ENCODE measurements at places on chromosomes 5 and 9.

DNA sequence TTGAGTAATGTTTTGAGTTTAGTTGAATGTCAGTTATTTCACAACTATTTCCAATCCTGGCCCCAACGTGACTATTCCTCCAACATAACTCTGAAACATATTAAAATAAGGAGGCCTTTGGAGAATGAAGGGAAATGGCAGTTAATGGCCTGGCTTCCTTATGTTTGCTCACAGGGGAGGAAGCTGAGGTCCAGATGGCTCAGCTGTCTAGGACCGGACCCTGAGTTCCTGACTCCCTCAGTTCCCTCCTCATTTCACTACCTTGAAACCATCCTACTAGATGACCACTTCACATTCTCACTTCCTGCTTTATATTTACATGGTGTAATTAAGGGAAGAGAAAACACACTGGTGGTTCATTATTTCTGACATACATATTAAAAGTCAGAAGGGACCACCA lies 6.6 kb downstream of the OTULINL start:
- no peak for DNase-seq

DNA sequence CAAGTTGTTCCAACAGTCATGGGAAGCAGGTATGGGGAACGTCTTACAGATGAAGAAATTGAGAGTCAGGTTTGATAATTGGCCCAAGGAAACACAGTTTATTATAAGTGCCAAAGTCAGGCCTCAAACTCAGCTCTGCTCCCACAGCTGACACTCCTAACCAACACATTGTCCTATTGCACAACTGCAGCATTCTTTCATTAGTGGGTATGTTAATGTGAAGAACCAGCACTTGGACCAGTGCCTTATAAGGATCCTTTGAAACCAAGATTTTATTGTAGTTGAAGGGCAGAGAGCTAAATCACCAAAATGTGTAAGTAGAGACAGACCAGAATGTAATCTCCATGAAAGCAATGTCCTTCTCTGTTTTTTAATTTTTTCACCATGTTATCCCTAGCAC lies 56.1 kb downstream of the GRIA1 start:
- DNase-seq = no peak

- no peak for DNase-seq
Observed at GRCh38 chr5:83029912-83030311, 47.3 kb downstream of the TMEM167A start.

- DNase-seq = no peak
Observed at GRCh38 chr9:110777196-110777875, 108.7 kb downstream of the MUSK start.

DNA sequence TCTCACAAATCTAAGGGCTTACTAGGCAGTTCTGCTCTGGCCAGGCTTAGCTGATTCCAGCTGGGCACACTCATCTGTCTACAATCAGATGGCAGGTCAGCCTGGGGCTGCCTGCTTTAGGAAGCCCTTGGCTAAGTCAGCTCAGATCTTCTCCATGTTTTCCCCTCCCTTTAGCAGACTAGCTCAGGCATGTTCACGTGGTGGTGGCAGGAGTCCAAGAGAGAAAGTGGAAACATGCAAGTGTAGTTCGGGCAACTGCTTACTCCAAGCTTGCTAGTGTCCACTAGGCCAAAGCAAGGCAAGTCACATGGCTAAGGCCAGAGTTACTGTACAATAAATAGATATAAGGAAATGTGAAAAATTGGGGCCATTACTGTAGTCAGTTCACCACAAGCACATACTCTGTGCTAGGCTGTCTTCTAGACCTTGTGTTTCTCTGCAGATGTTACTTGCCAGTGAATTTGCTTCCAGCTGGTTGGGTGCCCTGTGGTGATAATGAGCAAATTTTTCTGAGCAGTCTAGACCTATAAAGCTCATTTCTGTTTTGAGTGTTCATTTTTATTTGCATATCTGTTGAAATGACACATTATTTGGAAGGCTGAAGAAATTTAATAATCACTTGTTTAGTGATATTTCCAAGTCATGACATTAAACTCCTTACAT lies 38.3 kb downstream of the RECK start:
- DNase-seq = peak; percentile 69

DNA sequence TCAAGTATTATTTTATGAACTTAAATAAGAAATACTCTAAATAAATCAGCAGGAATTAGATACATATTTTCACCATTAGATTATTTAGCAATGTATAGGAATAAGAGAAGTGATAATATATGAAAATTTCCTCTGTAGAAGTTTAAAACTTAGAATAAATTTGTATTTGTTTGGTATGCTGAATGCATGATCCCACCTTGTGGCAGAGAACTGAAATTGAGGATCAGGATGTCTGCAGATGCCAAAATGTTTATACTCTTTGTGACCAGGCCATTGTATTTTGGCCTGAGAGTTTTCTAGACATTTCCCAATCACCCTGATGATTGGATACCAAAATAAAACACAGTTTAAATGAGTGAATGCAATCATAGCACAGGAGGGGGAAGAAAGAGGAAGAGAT lies 6.3 kb downstream of the TYRP1 start:
- no peak for DNase-seq

DNA sequence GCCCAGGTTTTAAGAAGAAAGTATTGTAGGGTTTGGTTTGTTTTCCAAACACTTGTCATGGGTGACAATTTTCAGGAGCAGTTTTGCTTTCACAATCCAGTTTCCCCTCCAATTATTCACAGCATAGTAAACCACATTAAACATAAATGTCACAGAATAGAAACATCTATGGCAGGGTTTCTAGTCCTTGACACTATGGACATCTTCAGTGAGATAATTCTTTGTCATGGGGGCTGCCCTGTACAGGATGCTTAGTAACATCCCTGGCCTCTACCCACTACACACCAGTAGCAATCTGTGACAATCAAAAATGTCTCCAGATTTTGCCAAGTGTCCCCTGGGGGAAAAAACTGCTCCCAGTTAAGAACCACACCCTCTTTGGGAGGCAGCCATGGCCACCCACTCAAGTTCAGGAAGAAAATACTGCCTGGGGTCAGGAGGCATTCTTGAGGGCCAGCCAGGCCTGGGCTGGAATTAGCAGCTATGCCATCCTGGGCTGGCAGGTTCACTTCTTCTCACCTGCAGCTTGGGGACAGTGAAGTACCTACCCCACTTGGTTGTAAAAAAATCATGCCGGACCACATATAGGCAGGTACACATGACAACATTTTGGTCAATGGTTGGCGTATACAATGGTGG lies 116.3 kb downstream of the HSD17B3 start:
- DNase-seq = no peak

Measured in hematopoietic multipotent progenitor cell treated with erythropoietin and hydrocortisone succinate and interleukin-3 and kit ligand, for 8 days (in vitro differentiated cells).